ENCODE measurements at places on chromosomes 5 and 9.

DNA sequence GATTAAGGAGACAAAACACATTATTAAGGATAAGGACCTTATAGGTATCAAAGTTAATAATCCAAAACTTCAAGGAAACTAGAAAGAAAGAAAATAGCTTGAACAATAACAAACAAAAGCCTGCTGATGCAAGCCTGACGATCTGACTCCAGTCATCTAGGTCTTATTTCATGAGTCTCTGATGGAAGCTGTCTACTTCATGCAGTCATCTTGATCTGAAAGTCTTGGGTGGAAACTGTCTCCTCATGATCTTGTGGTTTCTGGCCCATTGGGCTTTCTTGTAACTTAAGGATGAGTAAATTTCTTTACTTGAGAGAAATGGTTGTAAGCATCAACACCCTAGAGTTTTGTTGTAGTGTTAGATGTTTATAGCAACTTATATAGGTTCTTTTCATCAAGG lies 20.6 kb upstream of the PSIP1 start:
- no peak for DNase-seq

DNA sequence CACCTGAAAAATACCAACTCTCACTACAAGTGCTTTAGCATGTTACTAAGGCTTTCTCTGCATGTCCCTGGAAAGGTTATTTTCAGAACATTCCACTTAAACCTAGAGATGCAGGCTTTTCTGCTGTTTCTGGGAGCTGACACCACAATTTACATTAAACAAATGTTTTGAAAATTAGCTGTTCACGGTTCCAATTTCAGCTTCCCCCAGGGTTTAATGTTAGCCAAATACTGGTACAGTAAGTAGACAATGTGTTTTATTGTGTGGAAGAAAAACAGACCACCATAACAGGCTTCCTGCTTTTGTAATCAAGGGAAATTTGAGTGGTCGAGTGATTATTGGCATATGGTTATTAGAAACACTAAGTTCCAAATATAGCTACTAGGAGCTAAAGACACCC lies 32.0 kb downstream of the MACROH2A1 start:
- DNase-seq = no peak

DNA sequence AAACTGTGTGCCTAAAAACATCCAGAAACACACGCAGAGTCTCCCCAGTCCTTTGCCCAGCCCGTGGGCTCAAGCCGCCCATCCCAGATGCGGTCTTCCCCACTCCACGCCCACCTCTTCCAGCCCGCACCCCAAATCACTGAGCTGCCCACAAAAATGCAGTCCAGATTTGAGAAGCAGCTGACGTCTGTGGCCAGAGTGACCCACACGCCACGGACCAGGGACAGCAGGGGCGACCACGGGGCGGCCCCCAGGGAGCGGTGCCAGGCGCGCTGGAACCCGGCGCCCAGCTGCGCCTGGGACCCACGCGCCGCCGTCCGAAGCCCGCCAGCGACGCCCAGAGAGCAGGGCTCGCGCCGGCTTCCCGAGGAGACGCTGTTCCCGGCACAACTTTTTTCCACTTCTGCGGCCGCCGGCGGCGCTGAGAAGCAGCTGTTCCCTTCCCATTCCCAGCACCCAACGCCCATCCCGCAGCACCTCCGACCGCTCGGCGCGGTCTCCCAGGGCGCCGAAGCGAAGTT lies 674 bp downstream of the LHFPL2 start:
- DNase-seq = no peak

GRCh38 chr9:89522261-89522958 lies 24.5 kb upstream of the SEMA4D start:
- DNase-seq = no peak

DNA sequence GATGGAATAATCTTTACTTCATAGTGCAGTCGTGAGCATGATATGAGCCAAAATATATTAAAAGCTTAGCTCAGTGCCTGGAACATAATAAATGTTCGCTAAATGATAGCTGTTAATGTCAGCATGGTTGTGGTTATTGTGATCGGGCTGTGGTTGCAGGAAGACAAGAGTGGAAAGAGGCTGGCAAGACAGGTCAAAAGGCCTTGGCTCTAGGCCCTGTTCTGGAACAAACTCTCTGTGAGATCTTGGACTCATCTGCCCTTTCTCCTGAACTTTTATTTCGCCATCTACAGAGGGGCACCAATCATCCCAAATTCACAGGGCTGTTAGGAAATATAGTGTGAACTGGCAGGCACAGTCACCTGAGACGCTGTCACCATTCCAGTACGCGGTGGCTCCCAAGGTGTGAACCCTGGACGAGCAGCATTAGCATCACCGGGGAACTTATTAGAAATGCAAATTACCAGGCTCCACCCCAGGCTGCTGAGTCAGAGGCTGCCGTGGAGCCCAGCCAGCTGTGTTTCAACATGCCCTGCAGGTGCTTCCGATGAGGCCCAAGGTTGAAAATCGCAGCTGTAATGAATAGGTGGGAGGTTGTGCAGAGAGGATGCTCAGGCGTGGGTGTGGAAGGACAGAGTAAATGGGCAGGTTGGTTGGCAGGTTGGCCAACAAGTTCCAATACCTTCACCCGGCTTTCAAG lies 50.2 kb upstream of the SAP30L start:
- DNase-seq = no peak

- DNase-seq = peak; percentile 44
These were observed 607 bp downstream of the BARX1 start for GRCh38 chr9:93954434-93955061.

- DNase-seq = no peak
These were observed 55.0 kb downstream of the OXCT1 start for GRCh38 chr5:41815261-41815660.

DNA sequence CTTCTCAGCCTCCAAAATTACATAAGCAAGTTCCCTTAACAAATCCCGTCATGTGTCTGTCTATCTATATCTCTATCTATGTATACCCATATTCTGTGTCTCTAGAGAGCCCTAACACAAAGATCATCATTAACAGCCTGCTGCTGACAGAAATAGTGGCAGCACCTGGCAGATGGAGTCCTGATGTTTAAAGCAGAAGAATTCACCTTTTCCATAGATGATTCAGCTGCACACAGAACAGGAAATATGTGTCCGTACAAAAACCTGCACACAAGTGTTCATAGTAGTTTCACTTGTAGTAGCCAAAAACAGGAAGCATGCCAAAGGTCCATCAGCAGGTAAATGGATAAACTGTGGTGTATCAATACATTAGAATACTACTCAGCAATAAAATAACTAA lies 45.0 kb upstream of the ACO1 start:
- no peak for DNase-seq

DNA sequence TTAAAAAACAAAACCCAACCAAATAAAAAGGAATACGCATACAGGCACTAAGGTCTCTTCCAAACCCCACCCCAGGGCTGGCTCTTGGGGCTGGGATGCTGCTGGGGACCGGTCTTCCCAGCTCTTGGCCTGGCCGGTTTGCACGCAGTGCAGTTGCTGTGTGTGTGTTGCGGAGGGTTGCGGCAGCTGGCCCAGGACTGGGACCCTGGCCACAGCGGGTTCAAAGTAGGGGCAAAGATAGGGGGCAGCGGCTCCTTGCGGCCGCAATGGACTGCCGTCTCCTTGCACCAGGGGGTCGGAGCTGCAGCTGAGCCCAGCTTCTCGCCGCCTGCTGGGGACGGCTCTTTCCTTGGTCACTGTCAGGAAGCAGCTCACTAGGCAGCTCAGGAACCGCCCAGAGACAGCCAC lies 5.0 kb downstream of the DMRT3 start:
- DNase-seq = no peak

- DNase-seq = no peak
These were observed 49.0 kb upstream of the CKMT2 start for GRCh38 chr5:81183811-81184748.

- no peak for DNase-seq
These were observed 62.3 kb upstream of the HMHB1 start for GRCh38 chr5:143749581-143750205.

- DNase-seq = no peak
These were observed 449.1 kb downstream of the PSAT1 start for GRCh38 chr9:78746010-78746409.

DNA sequence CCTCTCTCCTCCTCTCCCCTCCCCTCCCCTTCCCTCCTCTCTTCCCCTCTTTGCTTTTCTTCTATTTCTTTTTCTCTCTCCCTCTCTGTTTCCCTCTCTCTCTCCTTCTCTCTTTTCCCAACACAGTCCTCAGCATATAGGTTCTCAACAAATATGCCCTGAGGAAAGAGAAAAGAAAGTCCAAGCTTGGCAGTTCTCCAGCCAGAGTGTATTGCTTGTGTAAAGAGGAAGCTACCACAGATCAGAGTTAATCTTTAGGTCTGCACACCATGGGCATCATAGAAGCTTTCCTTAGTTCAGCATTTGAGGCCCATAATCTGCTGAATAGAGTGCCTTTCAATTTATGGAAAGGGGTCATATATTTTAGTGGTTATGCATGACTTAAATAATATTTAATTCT lies 382.8 kb upstream of the WWC1 start:
- DNase-seq = no peak
